ENCODE measurements at places on chromosomes 7 and 10.

DNA sequence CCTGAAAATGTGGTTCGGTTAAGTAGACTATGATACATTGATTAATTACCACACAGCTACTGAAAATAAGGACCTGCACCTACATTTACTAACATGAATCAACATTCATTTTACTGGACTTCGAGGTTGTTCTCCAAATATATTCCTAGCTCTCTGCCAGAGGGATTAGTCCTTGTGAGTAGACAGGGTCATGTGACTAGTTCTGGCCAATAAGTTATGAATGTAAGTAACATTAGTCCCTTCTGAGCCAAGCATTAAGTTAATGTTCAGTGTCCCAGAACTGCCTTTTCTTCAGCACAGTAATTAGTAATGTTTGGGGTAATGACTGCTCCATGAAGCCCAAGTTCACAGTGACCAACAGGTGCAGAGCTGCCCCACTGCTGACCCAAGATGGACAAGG is 9.2 kb downstream of the ITIH5 start:
- DNase-seq, result no peak

- DNase-seq, result no peak
These were observed 118.8 kb downstream of the HERPUD2 start for GRCh38 chr7:35576031-35576573.

GRCh38 chr7:73526896-73527821 is 5.1 kb upstream of the BAZ1B start:
- no peak for DNase-seq

GRCh38 chr10:71255808-71256660 is 43.7 kb downstream of the UNC5B start:
- no peak for DNase-seq

DNA sequence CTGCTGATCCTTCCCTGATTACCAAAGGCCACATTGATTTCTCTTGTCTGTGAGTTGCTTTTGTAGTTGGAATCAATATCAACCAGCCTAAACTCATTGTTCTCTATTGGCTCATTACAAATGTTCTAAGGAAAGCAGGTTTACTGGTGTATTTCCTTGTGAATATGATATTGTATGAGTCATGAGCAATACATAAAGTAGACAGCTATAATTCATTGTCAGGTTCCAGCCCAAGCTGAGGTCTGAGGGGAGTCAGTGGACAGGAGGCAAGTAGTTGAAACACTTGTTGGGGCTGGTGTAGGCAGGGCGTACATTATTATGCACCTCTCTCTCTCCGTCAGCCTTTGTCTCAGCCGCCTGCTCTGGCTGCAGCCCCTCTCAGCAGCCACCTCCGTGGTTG is 451.7 kb downstream of the IPMK start:
- no peak for DNase-seq

DNA sequence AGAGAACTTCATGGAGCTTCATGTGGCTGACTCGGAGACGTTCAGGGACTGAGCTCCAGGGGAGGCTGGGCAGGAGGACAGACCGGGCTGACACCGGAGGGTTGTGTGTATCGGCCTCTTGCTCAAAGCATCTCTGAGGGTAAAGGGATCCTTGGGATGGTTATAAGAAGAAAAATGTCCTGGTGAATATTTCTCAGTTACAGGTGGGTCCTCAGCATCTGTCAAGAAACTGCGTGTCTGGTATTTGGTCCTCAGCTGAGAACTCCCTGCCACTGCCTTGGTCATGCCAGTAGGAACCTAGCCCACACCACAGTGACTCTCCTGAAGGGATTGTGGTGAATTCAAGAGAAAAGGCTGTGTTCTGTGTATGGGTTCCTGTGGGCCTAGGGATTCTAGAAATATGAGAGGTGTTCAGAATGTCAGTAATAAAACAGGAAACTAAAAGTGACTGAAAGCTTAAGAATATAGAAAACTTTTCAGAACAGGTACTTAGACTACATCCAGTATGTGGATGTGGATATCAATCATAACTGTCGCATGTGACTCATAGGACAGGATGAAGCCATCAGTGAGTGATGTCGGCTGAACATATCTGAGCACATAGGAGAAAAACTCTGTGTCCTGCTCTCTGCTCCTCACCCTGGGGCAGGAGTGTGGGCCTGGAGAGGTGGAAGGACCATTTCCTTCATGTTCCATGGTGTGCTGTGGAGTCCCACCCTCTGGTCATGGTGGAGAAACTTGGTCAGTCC is 28.4 kb downstream of the MBL2 start:
- DNase-seq, result no peak

DNA sequence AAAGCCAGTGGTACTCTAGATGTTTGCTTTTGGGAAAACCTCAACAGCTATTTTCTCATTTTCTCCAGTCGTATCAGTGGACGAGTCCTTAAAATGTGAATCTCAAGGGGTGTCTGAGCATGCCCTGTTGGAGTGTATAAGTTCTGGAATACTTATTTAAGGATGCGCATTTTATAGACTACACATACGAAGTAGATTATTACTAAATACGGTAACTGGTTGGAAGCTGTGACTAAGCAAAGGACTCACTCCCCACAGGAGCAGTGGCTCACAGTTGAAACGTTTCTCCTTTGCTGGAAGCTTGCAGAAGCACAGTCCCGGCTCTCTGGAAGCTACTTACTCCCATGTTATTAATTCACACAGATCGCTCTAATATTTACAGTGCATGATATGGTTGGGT is 90.8 kb upstream of the DNAJB6 start:
- no peak for DNase-seq

DNA sequence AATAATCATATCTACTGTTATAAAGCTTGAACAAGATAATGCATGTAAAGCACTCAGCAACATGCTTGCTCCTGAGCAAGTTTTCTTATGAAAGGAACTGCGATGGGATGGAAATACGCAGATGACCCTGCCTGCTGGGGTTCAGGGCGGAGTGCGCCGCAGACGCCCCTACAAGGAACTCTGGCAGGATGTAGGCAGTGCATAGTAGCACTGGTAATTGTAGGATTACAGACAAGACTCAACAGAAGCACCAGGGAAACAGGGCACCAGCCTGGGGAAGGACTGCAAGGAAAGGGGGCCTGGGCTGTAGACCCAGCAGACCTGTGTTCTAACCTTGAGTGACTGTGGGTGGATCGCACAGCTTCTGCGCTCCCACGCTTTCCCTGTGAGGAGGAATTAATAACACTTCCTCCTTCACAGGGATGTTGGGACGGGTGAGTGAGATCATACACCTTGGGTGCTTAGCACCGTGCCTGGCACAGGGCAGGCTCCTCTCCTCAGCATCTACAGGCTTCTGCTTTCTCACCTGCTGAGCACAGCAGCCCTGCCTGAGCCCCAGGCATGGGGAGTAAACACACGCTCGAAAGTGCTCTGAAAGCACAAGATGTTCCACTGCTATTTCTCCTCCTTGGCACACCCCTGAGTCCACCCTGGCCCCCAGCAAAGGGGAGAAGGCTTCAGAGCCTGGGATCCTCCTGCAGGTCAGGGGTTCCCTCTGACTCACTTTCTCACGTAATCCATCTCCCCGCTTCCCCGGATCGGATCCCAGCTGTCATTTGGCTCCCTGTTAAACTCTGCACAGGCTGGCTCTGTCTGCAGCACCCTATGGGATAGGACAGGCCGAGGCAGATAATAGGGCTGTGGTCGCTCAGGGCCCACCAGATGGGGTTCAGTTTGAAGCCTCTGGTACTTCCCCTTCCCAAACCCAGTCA is 19.2 kb downstream of the ITPRIP start:
- no peak for DNase-seq

DNA sequence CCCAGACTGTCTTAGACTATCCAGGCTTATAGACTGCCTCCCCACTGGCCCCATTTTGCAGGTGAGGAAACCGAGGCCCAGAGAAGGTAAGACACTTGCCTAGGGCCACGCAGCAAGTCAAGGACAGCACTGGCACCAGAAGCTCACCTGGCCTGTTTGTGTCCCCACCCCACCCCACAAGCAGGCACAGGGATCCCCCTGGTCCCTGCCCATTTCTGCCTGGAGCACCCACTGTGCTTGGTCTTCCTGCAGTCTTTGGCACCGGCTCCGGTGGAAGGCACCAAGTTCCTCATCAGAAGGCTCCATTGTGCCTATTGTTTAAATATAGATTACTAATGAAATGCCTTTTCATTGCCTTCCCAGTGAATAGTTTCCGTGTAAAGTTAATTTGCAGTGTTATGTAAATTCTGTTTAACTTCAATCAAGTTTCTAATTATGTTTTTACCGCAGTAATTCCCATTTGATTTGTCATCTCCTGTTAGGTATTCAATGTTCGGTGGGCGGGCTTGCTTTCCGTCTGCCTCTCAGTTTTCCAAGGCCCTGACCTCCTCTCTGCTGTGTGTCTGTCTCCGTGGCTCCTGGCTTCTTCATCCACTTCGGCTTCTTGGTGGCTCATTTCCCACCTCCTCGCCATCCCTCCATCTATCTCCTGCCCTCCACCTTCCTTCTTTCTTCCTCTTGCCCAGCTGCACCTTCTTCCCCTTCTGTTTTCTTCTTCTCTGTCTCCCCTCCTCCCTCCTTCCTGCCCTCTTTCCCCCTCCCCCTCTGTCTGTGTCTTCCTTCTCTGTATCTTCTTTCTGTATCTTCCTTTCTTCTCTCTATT is 75.8 kb downstream of the ZMIZ1 start:
- DNase-seq, result no peak

DNA sequence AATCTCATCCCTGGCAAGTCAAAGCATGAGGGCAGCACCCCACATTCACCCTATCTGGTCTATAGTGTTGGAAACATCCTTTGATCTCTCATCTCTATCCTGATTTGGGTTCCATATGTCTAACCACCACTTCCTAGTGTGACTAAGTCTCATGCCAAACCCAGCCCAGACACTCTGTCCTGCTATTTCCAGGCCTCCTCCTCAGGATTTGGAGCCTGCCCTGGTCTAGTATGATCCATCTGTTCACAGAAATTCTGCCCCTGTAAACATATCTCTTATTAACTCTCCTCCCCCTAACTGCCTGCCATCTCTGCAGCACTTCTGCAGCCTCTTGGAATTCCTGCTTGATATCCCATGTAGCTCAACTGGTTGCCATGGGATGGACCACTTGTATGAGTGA is 320.9 kb upstream of the IMMP2L start:
- no peak for DNase-seq

- no peak for DNase-seq
These were observed 117.4 kb downstream of the ELAPOR2 start for GRCh38 chr7:86942081-86942480.

DNA sequence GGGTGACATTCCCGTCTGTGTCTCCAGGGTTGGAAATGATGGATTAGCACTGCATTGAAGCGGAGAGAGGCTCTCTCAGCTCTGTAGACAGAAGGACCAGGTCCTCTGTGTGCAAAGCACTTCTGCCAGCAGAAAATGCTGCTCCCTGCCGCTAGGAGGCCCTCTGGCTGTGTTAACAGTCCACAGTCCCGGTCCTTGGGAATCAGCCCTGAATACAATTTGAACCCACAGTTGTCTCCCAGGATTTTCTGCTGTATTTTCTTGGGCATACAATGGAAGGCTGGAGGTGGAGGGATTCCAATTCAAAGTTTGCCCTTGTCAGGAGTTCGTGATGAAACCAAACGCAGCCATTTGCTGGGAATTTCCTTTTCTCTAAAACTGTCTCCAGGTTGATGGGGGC is 205.2 kb downstream of the GLRX3 start:
- DNase-seq, result no peak

DNA sequence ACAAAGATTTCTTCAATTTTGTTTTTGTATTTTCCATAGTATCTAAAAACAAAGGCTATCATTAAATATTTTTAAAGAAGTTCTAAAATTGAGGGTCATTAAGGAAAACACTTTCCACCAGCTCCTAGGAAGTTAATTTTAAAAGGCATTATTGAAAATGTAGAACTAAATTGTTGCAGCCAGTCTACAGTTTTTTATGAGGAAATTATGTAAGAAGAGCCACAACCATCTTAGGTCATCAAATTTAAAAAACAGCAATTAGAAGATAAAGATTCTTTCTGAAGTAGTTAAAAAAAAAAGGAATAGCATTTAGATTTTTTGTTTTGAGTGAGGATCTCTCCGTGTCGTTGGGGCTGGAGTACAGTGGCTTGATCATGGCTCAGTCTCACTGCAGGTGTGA is 161.7 kb downstream of the NRBF2 start:
- no peak for DNase-seq

GRCh38 chr7:72343991-72344390 is 68.1 kb downstream of the CALN1 start:
- no peak for DNase-seq

DNA sequence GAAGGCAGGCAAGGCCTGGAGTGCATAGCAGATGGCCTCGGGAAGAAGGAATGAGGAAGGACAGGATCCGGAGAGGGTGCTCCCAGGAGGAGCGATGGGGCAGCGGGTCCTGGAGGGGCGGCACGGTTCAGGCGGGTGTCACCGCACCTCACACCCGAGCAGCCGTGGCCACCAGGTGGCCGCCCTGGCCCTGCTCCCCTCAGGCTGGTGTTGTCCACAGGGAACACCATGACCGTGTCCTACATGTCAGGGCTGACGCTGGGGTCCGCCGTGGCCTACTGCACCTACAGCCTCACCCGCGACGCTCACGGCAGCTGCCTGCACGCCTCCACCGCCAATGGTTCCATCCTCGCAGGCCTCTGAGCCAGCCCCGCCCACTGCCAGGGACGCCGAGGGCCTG is 19.8 kb downstream of the SLC29A4 start:
- DNase-seq, result no peak

DNA sequence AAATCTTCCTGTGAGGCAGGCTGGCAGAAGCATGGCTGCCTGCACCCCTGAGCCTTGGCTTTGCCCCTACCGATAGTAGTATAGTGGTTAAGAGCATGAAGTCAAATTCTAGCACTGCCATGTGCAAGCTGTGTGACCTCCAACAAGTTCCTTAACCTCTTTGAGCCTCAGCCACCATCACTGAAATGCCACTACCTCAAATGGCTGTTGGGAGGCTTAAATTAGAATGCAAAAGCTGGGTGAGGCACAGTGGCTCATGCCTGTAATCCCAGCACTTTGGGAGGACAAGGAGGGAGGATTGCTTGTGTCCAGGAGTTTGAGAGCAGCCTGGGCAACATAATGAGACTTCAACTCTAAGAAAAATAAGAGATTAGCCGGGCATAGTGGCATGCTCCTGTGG is 8.4 kb downstream of the SFRP5 start:
- no peak for DNase-seq

GRCh38 chr7:73820013-73820412 is 10.8 kb upstream of the CLDN4 start:
- DNase-seq, result no peak

DNA sequence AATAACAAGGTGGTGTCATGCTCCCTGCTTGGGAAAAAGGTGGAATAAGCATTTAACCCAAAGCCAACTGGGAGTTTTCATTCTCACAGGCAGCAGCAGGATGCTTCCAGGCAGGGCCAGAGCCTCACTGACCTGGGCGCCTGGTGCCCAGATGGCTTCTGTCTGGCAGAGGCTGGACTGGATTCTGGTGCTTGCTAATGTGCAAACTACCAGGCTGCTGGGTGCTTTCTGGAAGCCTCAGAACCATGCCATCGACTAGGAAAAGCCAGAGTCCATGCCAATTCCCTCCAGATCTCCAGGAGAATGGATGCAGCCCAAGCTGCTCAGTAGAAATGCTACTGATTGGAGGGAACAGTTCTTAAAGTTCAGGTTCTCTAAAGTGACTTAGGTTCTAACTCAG is 36.2 kb downstream of the VIPR2 start:
- no peak for DNase-seq

Measured in NCI-H1930 (cell line).